ENCODE measurements at places on chromosomes 2 and 18.

DNA sequence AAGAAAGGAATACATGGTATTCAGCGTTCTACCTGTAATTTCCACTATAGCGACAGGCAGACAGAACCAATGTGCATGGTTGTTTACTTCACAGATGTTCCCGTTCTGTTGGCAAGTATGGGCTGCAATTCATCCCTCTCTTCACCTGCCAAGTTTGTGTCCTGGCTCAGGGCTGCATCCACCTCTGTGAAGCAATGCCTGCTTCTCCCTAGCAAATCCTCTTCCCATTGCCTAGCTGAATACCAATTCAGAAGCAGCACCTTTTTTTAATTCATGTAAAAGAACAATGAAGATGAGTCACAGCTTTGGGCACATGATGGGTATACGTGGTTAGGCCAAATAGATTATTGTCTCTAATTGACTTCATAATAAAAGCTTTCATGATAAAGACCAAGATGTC is 54.7 kb upstream of the LRATD1 start:
- DNase-seq, result no peak

- no peak for DNase-seq
Observed at GRCh38 chr2:20390524-20391123, 40.0 kb upstream of the PUM2 start.

DNA sequence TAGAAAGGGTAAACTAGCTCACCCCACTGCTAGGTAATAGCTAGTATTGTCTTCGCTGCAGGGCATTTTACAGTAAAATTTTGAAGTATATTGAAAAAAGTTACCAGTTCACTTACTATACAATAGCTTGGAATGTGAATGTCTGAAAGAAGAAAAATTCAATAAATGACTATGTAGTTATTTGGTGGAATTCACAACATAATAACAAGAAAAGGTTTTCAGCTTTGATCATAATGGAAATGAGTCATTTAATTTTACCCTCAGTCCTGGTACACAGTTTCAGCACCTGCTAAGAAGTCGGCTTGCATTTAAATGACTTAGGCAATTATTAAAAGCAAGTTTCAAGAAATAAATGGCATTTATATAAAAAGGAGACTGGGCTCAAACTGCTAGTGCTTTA is 90.4 kb downstream of the NUP35 start:
- DNase-seq, result no peak

GRCh38 chr2:109482361-109482861 is 131.4 kb downstream of the SEPTIN10 start:
- no peak for DNase-seq

DNA sequence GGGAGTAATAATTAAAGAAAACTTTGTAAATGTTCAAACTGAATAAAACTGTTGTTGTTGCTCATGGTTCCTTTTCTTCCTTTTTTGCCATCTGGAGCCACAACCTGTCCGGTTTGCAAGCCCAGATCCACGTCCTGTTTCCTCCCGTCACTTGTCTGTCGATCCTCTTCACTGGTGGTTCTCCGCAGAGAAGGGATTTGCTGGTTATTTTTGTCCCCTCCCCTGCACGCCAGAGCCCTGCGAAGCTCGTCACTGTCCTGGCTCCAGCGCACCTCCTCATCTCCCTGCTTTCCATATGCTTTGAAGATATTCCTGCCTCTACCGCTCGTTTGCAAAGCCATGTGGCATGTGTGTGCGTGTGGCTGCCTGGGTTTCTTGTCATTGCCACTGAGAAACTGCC is 461.4 kb downstream of the RNF144A start:
- no peak for DNase-seq

DNA sequence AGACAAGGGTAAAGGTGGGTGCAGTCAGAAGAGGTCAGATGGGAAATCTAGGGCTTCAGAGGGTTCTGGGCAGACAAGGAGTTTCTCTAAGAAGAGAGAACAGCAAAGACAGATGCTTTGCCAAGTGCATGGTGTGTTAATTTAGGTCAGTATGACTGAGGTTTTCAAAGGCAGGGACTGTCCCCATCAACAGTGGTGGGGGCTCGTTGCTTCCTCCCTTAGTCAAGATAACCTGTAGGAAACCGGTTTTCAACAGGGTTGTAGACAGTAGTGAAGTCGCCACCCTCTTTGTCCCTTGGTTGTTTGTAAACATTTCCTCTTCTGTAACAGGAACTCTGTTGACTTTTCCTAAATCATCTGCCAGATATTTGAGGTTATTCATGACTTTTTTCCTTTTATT is 11.6 kb downstream of the RAB12 start:
- DNase-seq, result no peak

DNA sequence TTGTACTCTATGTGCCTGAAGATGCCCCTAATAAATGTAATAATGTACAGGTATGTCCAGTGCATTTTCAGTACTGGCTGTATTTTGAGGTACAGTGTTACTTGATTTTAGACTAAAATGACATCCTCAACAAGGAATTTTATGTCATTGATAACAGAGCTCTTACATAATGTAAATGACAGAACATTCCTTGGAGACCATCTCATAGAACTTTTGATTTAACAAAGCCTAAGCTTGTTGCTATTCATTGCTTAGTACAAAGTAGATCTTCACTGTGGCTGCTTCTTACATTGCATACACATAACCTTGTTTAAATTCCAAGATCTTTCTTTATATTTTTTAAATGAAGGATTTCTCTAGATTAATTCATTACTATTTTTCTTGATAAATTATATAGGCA is 24.1 kb downstream of the DYNC1I2 start:
- DNase-seq, result no peak

- DNase-seq, result no peak
Observed at GRCh38 chr2:168626096-168626495, 170.0 kb downstream of the CERS6 start.

- no peak for DNase-seq
Observed at GRCh38 chr2:218387369-218388194, 5.5 kb downstream of the SLC11A1 start.

DNA sequence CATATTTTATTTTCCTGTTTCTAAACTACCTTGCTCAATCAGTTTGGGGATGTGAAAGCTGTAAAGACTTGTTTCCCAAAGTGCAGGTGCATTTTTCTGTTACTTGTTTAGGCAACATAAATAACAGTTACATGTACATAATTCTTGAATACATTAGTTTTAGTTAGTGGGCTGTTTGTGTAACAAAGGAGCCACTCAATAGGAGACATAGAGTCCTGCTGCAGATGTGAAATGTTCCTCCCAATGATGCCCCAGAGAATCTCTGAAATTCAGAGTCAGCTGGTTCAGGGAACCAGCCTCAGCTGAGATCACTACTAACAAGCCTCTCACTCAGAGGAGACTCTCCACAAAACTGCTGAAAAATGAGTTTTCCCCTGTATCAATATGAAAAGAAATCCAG is 91.5 kb upstream of the TWSG1 start:
- DNase-seq, result no peak

DNA sequence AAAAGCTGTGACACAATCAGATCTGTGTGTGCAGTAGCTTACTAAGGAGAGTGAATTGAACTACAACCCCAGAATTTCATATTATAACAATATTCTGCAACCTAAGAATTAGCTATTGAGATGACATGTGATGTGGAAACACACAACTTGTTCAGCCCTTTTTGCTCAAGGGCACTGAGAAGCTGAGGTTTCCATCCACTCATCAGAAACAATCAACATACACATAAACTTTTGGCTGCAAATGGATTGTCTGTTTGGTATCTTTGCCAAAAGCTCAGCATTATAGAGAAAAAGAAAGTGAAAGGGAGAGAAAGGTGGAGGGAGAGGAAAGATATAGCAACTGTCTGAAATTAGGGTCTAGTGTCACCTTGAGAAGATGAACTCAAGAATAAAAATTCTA is 117.2 kb upstream of the KLF7 start:
- DNase-seq, result no peak

- no peak for DNase-seq
Observed at GRCh38 chr2:85503168-85503850, 35.7 kb upstream of the MAT2A start.

DNA sequence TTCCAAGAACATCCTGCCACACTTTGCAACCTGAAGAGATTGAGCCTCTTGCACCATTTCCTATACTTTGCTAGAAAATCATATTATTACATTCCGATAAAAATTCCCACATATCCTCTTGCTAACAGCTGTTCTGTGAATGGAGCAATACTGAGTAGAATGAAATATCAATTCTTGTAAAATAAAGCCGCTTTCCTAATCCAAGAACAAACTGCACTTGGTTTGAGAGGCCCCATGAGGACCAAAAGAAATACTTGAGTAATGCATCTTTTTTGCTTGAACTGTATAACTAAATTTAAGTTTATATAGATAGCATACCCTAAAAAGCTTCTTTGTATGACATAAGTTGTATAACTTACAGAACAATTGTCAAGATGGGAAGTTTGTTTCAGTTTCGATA is 632.4 kb upstream of the SLC8A1 start:
- no peak for DNase-seq

- DNase-seq, result no peak
Observed at GRCh38 chr18:56959120-56959519, 187.8 kb upstream of the BOD1L2 start.

GRCh38 chr2:99770876-99771275 is 281.1 kb upstream of the REV1 start:
- DNase-seq, result no peak

GRCh38 chr2:67295851-67296250 is 101.3 kb upstream of the ETAA1 start:
- DNase-seq, result no peak

DNA sequence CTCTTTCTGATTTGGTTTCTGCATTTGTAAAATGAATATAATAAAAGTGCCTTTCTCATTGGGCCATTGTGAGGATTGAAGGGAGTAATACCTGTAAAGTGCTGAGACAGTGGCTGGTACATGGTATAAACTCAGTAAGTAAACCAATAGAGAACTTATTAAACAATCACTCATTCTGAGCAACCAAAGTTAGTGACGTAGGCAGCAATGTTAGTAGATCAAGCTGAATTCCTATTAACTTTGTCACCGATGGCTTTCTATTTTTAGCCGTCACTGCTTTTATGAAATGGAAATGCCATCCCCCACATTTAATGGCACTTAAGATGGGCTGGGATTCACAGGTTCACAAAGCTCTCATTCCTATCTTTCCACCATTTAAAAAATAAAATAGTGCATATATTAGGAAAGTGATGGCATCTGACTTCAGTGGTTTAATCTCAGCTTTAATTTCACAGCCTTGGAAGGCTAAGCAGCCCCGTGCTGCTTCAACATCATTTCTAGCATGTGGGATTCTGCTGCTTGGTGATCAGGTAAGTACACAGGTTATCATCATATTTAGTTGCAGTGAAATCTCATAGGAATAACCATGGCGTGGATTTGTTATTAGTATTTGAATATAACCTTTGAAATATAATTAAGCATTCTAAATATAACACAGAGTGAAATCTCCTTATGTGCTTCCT is 17.6 kb upstream of the PPP4R1 start:
- no peak for DNase-seq

- DNase-seq, result no peak
Observed at GRCh38 chr2:73825408-73825807, 3.4 kb upstream of the STAMBP start.

DNA sequence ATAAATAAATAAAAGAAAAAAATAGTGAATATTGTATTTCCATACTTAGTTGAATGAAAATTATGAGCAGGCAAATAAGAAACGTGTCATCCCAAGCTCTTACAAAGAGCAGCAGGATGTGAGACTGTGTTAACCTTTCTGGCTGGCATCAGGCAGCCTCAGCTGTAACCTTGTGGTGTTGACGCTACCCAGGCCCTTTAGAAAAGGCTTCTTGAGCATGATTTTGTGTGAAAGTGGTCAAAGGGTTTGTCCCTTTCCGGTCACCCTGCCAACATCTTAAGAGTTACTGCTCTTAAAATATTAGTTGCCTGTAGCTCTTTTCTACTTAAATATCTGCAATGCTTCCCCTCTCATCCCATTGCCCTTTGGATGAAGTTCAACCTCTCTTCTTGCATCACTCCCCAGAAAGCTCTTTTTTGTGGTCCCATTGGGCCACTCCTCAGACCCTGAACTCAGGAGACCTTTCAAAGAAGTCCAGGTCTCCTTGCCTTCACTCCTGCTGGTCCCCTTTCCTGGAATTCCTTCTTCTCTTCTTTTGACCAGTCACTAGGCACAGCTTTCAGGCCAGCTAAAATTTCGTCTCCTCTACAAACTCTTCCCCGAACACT is 35.0 kb downstream of the RHOB start:
- no peak for DNase-seq

DNA sequence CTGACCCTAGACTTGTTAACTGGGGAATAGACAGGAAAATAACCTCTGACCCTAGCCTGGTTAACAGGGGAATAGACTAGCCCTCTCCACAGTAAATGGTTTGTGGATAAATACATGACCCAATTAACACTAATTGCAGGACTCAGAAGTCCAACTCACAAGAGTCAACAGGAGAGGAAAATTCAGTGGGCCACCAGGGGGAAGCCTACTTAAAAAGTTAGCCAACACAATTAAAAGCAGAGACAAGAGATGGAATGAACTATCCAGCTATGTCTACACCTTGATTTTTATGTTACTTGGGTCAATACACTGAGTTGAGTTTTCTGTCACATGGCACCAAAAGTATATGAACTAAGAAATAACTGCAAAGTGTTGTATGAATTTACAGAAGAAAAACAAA is 158.8 kb upstream of the SLC39A10 start:
- peak; percentile 69 for DNase-seq
